ENCODE measurements at places on chromosomes 16 and 17. TPM values are rescaled to one million over a fixed set of nuclear protein-coding genes. Genes with fewer than 3 reads are reported as not detected.
A peak's percentile ranks its signal among the peaks of the same experiment; 100 is the strongest.

GRCh38 chr17:7282752-7283321 lies 1.3 kb downstream of the SLC2A4 start:
- H3K27ac ChIP-seq = no peak overlapping the region
- DNase-seq = peak; percentile 72
- peaks cover 44% of the 10 kb centered on the region for H3K27me3 ChIP-seq
- H3K4me3 ChIP-seq = no peak overlapping the region

- H3K4me3 ChIP-seq = no peak overlapping the region
- no peak for DNase-seq
- peaks cover 18% of the 10 kb centered on the region for H3K36me3 ChIP-seq
- peaks cover 18% of the 10 kb centered on the region for H3K4me1 ChIP-seq
- no peak overlapping the region for H3K27ac ChIP-seq
- no peaks in the 10 kb centered on the region for H3K27me3 ChIP-seq
These were observed 538 bp upstream of the RAPGEFL1 start for GRCh38 chr17:40176754-40177110.

- H3K4me3 ChIP-seq = no peak overlapping the region
- no peak overlapping the region for H3K27ac ChIP-seq
- peak; percentile 55 for DNase-seq
- H3K4me1 ChIP-seq = no peaks in the 10 kb centered on the region
- no peaks in the 10 kb centered on the region for H3K36me3 ChIP-seq
These were observed 41.2 kb downstream of the TNFRSF13B start for GRCh38 chr17:16930571-16931317.

- no peaks in the 10 kb centered on the region for H3K4me1 ChIP-seq
- no peak overlapping the region for H3K27ac ChIP-seq
- no peaks in the 10 kb centered on the region for H3K27me3 ChIP-seq
- H3K4me3 ChIP-seq = no peak overlapping the region
- no peak for DNase-seq
These were observed 6.5 kb downstream of the MOSMO start for GRCh38 chr16:22014271-22014873.

DNA sequence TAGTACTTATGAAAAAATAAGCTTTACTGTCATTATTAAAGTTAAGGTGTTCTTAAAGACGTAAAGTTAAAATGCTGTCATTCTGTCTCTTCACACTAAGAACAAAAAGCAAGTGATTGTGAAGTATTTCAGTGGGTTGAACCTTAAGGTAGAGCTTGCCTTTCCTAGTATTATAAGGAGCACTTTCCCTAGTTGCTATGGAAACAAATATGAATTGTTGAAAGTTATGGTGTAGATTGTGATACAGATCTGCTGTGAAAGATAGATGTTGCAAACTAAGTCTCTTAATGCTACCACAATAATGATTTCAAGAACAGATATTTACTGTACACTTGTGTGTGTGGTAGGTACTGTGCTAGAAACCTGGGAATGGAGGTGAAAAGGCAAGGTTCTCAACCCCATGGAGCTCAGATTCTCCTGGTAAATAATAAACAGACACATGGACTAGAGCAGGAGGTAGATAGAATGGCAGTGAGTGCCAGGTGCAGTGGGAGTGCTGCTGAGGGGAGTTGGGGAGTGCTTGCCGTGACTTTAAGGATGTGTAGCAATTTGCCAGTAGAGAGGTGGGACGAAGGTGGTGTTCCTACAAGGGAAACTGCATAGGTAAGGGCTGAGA lies 34.7 kb downstream of the MRTFB start:
- peaks cover 11% of the 10 kb centered on the region for H3K4me1 ChIP-seq
- DNase-seq = peak; percentile 26
- no peak overlapping the region for H3K27ac ChIP-seq
- no peaks in the 10 kb centered on the region for H3K36me3 ChIP-seq
- no peaks in the 10 kb centered on the region for H3K27me3 ChIP-seq
- H3K4me3 ChIP-seq = no peak overlapping the region

DNA sequence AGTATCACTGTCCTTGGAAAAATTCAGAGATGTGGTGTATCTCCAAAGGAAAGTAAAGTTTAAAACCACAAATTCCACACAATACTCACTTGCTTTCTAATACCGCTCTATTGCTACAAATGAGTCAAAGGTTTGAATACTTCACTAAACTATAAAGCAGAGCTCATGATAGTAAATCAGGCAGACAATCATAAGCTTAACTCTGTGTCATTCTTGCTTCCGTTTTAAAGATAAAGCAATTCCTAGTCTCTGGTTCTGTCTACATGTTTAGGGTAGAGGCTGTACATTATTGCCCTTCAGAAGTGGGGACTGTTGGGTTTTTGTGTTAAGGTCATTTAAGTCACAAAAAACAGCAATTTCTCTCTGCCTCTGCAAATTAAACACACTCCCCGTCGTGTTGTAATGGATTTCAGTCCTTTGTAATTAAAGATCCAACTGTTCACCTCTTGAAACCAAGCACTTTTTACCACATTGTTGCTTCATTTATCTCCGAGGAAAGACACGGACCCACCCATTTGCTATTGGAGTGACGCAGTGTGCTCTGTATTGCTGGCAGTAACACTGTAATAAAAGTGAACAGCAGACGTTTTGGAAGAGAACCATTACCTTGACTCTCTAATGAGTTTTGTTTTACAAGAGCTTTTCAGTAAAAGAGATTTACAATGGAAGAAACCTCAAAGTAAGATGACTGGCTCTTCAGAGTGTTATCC lies 83.1 kb upstream of the CNTNAP4 start:
- no peaks in the 10 kb centered on the region for H3K27me3 ChIP-seq
- DNase-seq = no peak
- no peaks in the 10 kb centered on the region for H3K36me3 ChIP-seq
- no peaks in the 10 kb centered on the region for H3K4me1 ChIP-seq

- no peaks in the 10 kb centered on the region for H3K27me3 ChIP-seq
- no peak overlapping the region for H3K27ac ChIP-seq
- H3K4me1 ChIP-seq = peaks cover 12% of the 10 kb centered on the region
- no peaks in the 10 kb centered on the region for H3K36me3 ChIP-seq
- DNase-seq = peak; percentile 61
- H3K4me3 ChIP-seq = no peak overlapping the region
These were observed 14.6 kb upstream of the CIITA start for GRCh38 chr16:10862438-10862837.

DNA sequence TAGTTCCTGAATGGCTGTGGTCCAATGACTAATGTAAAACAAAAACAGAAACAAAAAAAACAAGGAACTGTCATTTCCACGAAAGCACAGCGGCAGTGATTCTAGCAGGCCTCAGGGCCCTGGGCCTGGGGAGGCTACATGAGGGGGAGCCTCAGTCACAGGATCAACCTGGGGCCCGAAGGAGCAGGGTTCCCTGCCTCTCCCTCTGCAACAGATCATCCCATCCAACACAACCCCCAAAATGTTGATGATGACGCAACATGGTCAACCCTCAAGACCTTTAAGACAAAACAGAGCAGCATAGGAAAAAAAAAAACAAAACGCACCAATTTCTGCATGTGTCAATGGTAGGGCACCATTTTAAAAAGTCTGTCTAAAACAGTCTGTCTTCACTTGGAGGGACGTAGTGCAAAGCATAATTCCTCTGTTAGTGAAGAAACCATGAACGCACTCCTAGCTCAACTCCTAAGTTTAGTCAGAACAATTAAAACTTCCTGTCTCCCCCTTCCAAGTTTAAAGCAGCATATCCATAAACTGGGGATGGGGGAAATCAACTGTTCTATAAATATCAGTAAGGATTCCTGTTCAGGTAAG lies 32.3 kb downstream of the AXIN2 start:
- H3K36me3 ChIP-seq = peaks cover 3% of the 10 kb centered on the region
- peak; percentile 29 for DNase-seq
- H3K4me1 ChIP-seq = peaks cover 20% of the 10 kb centered on the region

GRCh38 chr17:74853048-74853397 lies 6.7 kb downstream of the GRIN2C start:
- peaks cover 58% of the 10 kb centered on the region for H3K27me3 ChIP-seq
- H3K4me1 ChIP-seq = no peaks in the 10 kb centered on the region
- H3K36me3 ChIP-seq = no peaks in the 10 kb centered on the region
- no peak for DNase-seq

- no peak for DNase-seq
- no peaks in the 10 kb centered on the region for H3K36me3 ChIP-seq
- no peaks in the 10 kb centered on the region for H3K4me1 ChIP-seq
- peaks cover 4% of the 10 kb centered on the region for H3K27me3 ChIP-seq
- no peak overlapping the region for H3K4me3 ChIP-seq
- H3K27ac ChIP-seq = no peak overlapping the region
These were observed 70.9 kb upstream of the N4BP1 start for GRCh38 chr16:48680881-48681280.

- no peaks in the 10 kb centered on the region for H3K36me3 ChIP-seq
- peaks cover 19% of the 10 kb centered on the region for H3K27me3 ChIP-seq
- no peak overlapping the region for H3K4me3 ChIP-seq
- peaks cover 3% of the 10 kb centered on the region for H3K4me1 ChIP-seq
- H3K27ac ChIP-seq = no peak overlapping the region
These were observed 75.4 kb downstream of the HLF start for GRCh38 chr17:55340176-55340575.

DNA sequence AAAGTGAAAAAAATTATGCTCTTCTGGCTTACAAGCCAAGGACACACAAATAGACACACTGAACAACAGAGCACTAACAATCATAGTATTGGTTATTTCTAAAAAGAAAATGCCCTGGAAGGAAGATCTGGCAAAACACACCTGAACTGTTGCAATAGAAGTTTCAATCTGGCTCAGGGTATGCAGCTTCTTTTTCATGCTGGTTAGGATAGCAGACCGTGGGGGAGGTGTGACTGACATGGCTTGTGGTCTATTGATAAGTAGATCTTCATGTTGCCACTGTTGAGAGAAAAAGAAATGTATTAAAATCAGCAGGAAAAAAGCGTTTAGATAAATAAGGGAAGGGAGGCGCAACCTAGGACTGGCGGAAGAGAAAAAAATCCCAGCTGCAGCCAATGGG lies 26.5 kb upstream of the ARL6IP1 start:
- no peak overlapping the region for H3K27ac ChIP-seq
- no peaks in the 10 kb centered on the region for H3K4me1 ChIP-seq
- no peak overlapping the region for H3K4me3 ChIP-seq
- H3K27me3 ChIP-seq = no peaks in the 10 kb centered on the region
- H3K36me3 ChIP-seq = peaks cover 42% of the 10 kb centered on the region
- no peak for DNase-seq

- no peak for DNase-seq
- peaks cover 20% of the 10 kb centered on the region for H3K4me1 ChIP-seq
- H3K27ac ChIP-seq = no peak overlapping the region
These were observed 340.9 kb downstream of the SOX9 start for GRCh38 chr17:72461757-72462156.

DNA sequence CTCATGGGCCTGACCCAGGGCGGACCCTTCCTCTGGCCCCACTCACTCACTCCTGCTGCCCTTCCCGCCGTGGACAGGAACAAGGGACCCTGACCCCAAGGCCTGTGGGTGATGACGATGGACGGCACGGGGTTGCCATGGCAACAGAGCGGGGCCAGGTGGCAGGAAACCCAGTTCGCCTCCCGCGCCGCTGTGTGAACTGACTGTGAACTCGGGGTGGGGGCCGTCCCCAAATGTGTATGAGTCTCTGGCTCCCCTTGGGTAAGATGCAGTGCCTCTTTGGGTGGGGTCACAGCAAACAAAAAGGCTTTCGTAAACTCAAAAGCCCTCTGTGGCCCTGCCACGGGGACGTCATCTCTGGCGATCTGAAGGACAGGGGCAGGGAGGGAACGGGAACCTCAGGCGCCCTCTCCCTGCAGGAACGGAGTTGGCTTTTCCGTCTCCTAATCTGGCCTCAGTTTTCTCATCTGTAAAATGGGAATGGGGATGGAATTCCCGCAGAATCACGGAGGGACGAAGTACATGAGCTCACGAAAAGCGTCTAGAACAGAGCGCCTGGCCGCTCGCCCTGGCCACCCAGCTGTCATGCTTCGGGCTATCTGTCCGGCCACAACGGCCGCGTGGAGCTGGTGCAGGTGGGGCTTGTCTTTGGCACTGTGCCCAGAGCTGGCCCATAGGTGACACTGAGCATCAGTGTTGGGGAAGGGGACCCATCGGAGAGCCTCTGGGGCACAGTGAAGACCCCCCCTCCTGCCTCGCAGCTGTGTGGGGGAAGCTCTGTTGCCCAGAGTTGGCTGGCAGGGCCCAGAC lies 44.9 kb upstream of the PABPN1L start:
- DNase-seq = no peak
- peaks cover 16% of the 10 kb centered on the region for H3K27me3 ChIP-seq
- no peak overlapping the region for H3K27ac ChIP-seq
- peaks cover 4% of the 10 kb centered on the region for H3K4me1 ChIP-seq
- H3K4me3 ChIP-seq = no peak overlapping the region
- no peaks in the 10 kb centered on the region for H3K36me3 ChIP-seq

DNA sequence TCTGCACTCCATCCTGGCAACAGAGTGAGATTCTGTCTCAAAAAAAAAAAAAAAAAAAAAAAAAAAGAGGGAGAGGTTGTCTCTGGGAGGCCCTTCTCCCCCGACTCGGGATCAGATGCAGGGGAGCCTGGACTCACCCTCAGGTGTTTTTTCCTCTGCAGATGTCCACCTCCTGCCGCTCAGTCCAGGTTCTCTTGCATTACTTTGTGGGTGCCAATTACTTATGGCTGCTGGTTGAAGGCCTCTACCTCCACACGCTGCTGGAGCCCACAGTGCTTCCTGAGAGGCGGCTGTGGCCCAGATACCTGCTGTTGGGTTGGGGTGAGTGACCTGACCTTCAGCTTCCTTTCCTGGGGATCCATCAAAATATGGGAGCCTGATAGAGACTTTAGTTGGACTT lies 34.1 kb downstream of the GLP2R start:
- no peaks in the 10 kb centered on the region for H3K4me1 ChIP-seq
- no peak for DNase-seq
- no peak overlapping the region for H3K27ac ChIP-seq
- H3K27me3 ChIP-seq = no peaks in the 10 kb centered on the region
- H3K36me3 ChIP-seq = no peaks in the 10 kb centered on the region

GRCh38 chr17:43772877-43773648 lies 5.7 kb downstream of the DUSP3 start:
- peak; percentile 37 for DNase-seq
- H3K27ac ChIP-seq = no peak overlapping the region
- peaks cover 4% of the 10 kb centered on the region for H3K4me1 ChIP-seq
- H3K36me3 ChIP-seq = peaks cover 58% of the 10 kb centered on the region
- no peak overlapping the region for H3K4me3 ChIP-seq

GRCh38 chr17:62823111-62823893 lies 15.2 kb upstream of the MARCHF10 start:
- no peak for DNase-seq
- peak overlapping the region; percentile 61 for H3K27ac ChIP-seq
- peaks cover 66% of the 10 kb centered on the region for H3K4me1 ChIP-seq
- H3K36me3 ChIP-seq = no peaks in the 10 kb centered on the region

- no peaks in the 10 kb centered on the region for H3K27me3 ChIP-seq
- H3K36me3 ChIP-seq = no peaks in the 10 kb centered on the region
- no peak overlapping the region for H3K27ac ChIP-seq
- no peaks in the 10 kb centered on the region for H3K4me1 ChIP-seq
- no peak for DNase-seq
These were observed 37.7 kb upstream of the LCMT1 start for GRCh38 chr16:25073854-25074253.

Gene TEKT1
- total RNA-seq = not detected

Gene KCNJ12
- total RNA-seq = under 0.01 TPM

Gene EPX
- not detected for total RNA-seq

Gene TP53TG3
- not detected for total RNA-seq

Gene FOXL1
- total RNA-seq = 3.2 TPM

Gene PRR15L
- total RNA-seq = not detected

Gene UMOD
- total RNA-seq = not detected
